ENCODE measurements at places on chromosomes 12 and 14.

- no peak for DNase-seq
These were observed 37.5 kb downstream of the PLEKHD1 start for GRCh38 chr14:69522026-69522425.

GRCh38 chr12:95859344-95859816 lies 628 bp downstream of the SNRPF start:
- no peak for DNase-seq

DNA sequence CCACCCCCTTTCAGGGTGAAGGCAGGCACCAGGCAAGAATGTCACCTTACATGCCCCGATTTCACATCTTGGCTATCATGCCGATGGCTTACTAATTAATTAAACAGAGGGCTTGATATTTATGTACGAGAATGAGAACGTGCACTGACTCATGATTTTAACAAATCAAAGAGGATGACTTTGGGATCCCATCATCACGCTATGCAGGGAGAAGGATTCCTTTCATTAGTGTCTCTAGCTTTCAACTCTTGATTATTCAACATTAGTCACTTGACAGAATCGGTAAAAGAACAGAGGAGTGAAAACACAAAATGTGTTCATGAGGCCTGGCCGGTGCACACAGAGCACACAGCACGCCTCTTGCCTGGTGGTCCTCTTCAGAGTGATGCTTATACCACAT lies 80.6 kb downstream of the PRKAB1 start:
- no peak for DNase-seq

DNA sequence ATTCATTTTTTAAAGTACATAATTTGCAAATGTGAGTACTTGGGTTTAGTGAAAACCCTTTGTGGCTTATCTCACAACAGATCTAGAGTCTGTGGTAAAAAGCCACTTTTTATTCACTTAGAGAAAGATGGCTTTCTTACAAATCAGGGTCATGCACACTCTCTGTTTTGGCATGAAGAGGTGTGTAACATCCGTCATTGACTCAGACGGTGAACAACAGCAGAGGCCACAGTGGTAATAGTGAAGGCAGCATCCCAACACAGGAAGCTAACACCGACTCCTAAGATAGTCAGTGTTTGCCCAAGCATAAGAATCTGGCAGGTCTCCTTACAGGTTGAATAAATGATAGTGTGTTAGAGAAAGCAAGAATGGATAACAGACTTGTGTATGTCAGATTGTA lies 593.0 kb downstream of the SOX5 start:
- DNase-seq: no peak

GRCh38 chr12:49330032-49330619 lies 6.9 kb downstream of the C1QL4 start:
- DNase-seq: no peak

- DNase-seq: peak; percentile 21
These were observed 1.8 kb downstream of the ZDHHC22 start for GRCh38 chr14:77139540-77140358.

GRCh38 chr14:61379639-61380184 lies 58.3 kb downstream of the PRKCH start:
- no peak for DNase-seq

GRCh38 chr12:122021822-122022392 lies at the start of gene BCL7A:
Gene BCL7A (plus strand): TSS chr12:122021884. CDS start chr12:122022092, 208 bp downstream.
- DNase-seq: peak; percentile 29

DNA sequence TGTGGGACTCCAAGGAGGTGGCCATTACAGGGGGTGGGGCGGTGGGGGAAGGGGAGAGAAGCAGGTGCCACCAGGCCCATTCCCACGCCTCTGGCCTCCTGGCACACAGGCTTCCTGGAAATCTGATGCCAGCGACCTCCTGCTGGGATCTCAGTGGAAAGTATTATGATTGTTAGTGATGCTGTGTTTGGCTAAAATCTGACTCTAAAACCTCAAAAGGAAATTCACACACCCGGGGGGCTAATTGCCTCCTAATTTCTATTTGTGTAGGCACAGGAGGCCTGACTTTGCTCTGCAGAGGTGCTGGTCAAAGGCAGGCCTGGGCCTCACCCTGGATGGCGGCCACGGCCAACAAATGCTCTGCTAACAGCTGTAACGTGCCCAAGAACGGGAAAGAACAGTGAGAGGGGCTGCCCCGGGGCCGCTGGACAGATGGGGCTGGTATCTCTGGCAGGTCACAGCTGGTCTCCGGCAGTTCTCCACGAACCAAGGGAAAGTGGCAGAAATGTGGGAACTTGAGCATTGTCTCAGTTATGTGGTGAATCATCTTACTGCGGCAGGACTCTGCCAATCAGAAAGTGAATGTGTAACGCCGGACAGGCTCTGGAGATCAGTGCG lies 14.3 kb downstream of the FAM181A start:
- no peak for DNase-seq
